Right lobe of liver (tissue), 6 donors: ENCODE measurements at places on chromosomes 2 and 18. TPM values are rescaled to one million over a fixed set of nuclear protein-coding genes. Genes with fewer than 3 reads are reported as not detected.

GRCh38 chr18:1593091-1593490 is 688.4 kb downstream of the ADCYAP1 start:
- no peak for DNase-seq

GRCh38 chr2:43539436-43539835 is 56.4 kb downstream of the THADA start:
- DNase-seq = no peak

DNA sequence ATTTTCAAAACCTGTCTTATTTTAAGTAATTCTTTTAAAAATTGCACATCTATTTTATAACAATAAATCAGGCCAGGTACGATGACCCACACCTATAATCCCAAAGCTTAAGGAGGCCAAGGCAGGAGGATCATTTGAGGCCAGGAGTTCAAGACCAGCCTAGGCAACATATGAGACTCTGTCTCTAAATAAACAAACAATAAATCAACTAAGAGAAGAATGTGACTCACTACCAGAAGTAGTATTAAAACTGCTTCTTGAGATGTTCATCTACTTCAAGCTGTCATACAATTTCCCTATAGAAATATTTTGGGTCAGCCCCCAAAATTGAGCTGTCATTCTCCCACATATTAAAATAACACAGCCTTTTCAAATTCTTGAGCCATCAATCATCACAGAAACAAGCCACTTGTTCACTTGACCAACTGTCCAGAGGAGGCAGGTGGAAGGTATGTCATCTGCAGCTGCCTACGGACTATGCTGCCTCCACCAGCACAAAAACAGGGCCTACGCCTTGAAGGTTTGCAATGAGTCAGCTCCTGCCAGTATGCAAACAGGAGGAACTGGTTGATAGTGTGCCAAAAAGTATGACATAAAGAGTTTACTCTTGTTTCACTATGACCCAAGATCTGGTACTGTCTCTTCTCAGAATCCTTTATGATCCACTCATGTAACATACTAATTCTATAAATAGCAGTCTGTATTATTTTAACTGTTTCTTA is 33.6 kb downstream of the KIDINS220 start:
- DNase-seq = peak; percentile 34

The DYNAP gene
- total RNA-seq = not detected

DNA sequence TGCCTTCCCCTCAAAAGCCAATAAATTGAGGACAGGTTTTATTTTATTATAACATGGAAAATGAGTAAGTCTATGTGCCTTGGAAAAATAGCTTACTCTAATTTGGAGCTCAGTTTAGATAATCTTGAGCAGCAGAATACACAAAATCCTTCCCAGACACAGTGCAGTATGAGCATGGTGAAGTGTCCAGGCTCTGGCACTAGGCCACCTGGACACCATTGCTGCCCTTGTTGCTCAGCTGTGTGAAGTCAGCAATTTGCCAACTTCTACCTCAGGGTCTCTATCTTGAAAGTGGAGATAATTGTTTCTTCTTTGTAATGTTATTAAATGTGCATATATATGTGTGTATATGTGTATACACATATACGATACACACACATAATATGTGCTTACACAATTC is 104.9 kb upstream of the CAVIN2 start:
- no peak for DNase-seq

The ADCYAP1 gene
- not detected for total RNA-seq

The KLHL30 gene
- 0.07 TPM for total RNA-seq

- DNase-seq = peak; percentile 43
These were observed 190.4 kb downstream of the FMNL2 start for GRCh38 chr2:152525277-152525838.

DNA sequence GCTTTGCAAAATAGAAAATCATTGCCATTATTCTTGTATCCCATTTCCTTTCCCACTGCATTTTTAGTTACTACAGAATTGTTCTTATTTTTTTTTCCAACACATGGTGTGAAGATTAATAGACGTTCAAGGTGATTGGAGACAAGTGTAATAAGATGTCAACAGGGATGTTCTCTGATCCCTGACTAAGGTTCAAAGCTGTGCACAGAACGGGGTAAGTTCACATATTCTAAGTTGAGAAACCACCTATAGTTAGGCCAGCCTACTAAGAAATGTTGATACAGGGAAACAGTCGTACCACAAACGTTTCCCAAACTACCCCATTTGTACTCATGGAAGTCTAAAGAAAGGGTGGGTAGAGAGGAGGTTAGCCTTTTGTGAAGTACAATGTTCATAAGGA is 6.4 kb upstream of the TMEM17 start:
- no peak for DNase-seq

DNA sequence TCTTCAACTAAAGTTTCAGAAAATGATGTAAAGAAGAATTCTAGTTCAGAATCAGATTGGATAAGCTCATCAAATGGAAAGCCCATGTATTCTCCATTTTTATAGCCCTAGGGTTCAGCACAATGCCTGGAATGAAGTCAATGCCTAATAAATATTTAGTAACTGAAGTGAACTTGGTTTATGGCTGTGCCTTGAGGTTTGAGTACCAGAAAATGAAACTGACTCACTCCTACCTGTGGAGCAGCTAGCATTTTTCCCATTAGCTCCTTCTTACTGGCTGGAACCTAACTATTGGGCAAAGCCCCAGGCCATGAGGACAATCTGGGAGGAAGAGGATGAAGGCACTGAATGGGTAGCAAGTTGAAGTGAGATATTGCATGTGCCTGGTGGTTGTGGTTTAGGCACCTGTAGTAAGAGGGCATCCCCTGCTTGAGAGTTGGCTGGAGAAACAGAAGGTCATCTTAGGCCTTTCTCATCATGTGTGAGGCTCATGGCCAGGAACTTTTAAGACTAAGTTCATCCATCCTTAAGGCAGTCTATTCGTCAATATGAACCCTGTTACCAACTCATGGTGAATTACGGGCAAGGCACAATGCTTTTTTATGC is 85.0 kb upstream of the LYPD1 start:
- no peak for DNase-seq

The ITPRID2 gene
- total RNA-seq = 51.9 TPM

DNA sequence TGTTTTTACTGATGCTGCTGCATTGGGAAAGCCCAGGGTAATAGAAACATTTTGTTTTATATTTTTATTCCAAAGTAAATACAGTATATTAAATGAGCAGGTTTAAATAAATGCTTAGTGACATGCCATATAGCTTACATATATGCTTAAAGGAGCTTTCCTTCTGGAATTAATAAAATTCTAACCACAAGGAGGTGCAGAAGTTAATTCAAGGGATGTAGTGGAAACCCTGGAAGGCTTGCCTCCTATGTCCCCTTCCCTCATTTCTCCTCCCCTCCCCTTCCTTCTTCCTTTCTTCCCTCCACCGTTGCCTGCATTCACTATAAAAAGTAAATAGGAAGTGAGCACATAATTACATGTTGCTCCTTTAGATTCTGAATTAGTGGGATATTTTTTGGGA is 96.3 kb downstream of the UBE2E3 start:
- no peak for DNase-seq

DNA sequence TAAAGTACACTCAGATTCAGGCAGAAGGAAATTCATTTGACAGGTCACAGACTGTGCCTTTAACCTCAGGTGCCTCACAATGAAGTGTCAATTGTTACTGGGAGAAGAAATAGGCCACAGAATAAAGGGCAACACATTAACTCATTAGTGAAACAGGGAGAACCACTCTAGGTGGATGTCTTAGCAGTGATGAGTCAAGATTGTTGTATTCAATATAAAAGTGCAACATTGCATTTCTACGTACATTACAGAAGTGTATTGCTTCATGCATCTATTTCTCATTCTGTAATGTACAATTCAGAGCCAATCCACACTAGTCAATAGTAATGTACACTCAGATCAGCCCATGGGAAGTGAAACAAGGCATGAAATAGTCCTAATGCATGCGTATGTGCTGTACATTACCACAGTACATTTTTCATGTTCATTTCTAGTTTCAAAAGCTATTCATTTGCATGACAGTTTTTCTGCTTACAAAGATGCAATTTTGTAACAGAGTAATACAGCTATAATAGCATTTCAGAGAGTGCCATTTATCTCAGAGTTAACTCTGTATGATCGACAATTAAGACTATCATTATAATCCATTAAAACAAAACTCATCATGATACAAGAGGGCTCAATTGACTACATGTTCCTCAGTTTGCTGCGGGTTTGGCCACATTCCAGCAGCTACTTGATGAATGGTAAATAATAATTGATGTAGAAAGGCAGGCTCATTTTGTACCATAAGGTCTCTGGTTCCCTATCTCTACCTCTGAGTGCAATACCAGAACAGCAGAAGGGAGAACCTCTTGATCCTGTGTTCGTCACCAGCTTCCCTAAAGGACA is 12.2 kb upstream of the ARL5A start:
- DNase-seq = no peak

The SLC16A14 gene
- 0.74 TPM for total RNA-seq

The CPLX4 gene
- not detected for total RNA-seq

The FKBP1B gene
- total RNA-seq = 3.4 TPM

The GCA gene
- 12.3 TPM for total RNA-seq

The CNGA3 gene
- not detected for total RNA-seq

The HOXD10 gene
- not detected for total RNA-seq

GRCh38 chr2:122031544-122032263 is 276.3 kb downstream of the TSN start:
- no peak for DNase-seq

- no peak for DNase-seq
These were observed 79.5 kb downstream of the SLC8A1 start for GRCh38 chr2:40372283-40372985.

- no peak for DNase-seq
These were observed 447.3 kb downstream of the KCNJ3 start for GRCh38 chr2:155145758-155146229.

The LONRF2 gene
- 2.4 TPM for total RNA-seq

- DNase-seq = no peak
These were observed 864 bp downstream of the LBH start for GRCh38 chr2:30231996-30232800.

DNA sequence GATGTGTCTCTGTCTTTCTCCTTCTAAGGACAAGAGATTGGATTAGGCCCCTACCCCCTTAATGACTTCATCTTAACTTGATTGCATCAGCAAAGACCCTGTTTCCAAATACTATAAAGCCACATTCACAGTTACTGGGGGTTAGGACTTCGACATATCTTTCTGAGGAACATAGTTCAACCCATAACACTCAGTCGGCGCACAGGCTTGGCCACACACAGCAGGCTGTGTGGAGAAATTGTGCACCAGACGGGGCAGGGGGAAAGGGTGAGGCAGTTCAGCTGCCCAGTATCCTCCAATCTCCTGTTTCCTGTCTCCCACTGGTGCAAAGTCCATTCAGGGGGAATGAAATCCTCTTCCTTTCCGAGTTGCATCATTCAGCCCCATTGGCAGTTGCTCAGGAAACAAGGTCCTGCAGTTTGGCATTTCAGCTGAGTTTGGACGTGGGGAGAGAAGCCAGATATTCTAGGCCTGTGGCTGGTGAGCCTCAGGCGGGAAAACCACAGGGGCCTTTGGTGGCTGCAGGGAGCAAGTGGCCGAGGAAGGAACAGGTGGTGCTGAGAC is 9.4 kb upstream of the RAPGEF4 start:
- peak; percentile 89 for DNase-seq
